ENCODE measurements at places on chromosomes 2 and 18.

DNA sequence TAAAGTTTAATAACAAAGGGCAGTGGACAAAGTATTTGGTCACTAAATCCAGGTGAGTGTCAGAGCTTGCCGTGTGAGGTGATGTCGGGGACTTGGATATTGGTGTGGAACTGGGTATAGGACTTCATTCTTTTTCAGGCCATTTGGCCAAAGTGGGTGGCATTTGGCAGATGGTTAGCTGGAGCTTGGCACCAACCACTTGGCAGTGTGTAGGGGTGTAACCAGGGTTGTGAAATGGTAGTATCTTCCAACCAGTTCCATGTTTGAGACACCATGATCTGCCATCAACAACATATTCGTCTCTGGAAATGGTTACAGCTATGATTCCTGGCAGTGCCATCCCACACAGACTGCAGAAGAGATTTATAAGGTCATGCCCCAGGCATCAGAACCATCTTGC lies 113.9 kb downstream of the CCDC85A start:
- DNase-seq = peak; percentile 79

GRCh38 chr2:107721178-107721577 lies 105.5 kb upstream of the RGPD4 start:
- no peak for DNase-seq

GRCh38 chr2:196315388-196316049 lies 144.1 kb upstream of the STK17B start:
- no peak for DNase-seq

GRCh38 chr2:116141891-116142474 lies 1672.5 kb upstream of the DDX18 start:
- DNase-seq = no peak

DNA sequence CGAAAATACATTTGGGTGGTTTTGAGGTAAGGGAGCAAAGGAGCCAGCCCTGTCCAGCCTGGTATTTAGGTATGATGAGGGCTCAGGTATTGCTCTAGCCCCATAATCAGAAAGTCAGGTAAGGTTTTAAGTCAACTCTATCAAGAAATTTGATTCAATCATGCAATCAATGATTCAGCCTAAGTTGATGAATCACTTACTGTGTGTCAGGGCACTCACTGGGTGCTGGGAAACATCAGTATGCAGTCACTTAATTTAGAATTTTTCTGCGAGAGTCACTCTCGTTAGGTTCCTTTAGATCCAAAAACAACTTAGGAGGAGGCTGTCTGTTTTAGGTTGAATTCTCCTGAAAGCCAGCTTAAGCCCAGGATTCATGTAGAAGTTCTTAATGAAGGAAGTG lies 17.7 kb upstream of the SERPINB2 start:
- DNase-seq = no peak

DNA sequence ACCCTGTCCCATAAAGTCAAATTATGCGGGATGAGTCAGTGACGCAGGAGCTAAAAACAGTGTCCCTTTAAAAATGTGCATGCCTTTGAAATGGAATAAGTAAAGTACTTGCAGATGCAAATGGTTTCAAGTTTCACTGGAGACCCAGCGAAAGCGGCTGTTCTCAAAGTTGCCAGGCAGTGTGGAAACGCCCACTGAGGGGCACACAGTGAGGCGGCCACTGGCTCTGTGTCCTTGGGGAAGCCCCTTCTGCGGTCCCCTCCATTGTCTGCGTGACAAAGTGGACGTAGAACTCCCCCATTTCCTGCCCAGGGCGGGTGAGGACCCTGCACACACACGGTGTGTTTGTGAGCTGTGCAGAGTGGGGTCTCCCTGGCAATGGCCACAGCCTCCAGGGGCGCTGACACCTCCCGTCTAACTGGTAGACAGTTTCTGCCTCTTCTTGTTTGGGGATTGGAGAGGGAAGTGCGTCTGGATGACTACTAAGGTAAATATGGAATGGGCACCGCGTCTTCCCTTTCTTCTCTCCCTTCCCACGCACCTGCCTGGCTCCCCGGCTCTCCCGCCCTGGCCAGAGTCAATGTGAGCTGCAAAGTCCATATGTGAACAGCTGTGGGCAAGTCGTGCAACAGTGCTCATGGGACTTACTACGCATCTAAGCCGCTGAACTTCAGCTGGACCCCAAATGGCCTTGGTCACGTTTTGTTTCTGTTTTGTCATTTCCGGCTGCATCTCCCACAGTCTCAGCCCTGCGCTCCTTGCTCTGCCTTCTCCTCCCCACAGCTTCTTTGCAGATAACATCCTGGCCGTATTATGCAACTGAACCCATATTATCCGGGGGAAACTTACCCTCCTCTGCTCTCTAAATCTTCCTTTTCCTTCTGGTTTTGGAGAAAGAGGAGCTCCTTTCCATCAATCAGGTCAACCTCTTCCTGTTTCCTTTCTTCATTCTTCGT lies 33.7 kb upstream of the ZNF516 start:
- DNase-seq = no peak

- DNase-seq = no peak
These were observed 94.8 kb upstream of the SPATS2L start for GRCh38 chr2:200211643-200212042.

GRCh38 chr2:23502096-23502495 lies 117.1 kb downstream of the KLHL29 start:
- no peak for DNase-seq

- no peak for DNase-seq
These were observed 21.0 kb downstream of the PNPT1 start for GRCh38 chr2:55672630-55673029.

DNA sequence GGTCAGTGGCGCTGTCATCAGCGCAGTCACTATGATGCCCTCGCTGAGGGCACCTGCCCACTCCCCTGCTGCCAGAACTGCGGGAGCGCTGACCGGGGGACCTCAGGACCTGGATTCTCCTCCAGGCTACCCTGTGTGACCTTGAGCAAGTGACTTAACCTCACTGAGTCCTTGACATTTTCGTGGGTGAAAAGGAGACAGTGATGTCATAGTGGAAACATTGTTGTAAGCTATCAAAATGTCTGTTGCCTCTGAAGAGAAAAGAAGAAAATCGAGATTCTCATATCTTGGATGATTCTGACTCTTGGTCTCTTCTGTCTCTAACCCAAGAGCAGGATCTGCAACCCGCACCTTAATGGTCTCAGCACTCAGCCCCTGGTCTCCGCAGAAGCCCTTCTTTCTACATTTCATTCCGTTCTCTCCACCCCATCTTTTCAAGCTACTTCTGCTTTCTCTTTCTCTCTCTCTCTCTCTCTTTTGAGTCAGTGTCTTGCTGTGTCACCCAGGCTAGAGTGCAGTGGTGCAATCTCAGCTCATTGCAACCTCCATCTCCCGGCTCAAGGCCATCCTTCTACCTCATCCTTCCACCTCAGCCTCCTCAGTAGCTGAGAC lies 978 bp upstream of the TUBA4A start:
- no peak for DNase-seq

- DNase-seq = no peak
These were observed 376.3 kb upstream of the UBE2E3 start for GRCh38 chr2:180604077-180604476.

- DNase-seq = no peak
These were observed 11.2 kb downstream of the NCK2 start for GRCh38 chr2:105755895-105756294.

DNA sequence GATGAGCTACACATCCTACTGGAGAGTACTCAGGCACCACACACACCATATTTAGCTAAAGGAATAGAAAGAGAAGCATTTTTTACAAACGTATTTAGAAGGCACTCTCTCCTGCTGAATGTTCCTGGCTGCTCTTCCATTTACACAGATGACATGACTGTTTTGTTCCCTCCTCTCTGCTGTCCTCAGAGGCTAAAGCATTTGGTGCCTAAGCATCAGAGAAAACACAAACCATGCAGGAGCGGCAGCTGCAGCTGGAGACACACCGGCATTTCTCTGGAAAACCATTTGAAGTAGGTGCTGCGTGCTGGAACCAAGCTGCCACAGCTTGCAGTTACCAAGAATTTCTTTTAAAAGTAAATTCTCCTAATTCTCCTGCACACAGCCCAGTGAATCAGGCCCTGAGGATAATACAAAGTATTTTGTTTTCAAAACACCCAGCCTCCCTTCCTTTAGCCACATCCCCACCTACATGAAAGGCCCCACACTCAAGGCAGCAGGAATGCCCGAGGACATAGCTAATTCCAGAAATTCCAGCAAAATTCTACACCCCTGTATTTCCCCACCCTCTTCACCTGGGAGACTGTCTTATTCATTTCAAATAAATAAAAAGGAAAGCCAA lies 488.9 kb upstream of the SOX11 start:
- DNase-seq = no peak

DNA sequence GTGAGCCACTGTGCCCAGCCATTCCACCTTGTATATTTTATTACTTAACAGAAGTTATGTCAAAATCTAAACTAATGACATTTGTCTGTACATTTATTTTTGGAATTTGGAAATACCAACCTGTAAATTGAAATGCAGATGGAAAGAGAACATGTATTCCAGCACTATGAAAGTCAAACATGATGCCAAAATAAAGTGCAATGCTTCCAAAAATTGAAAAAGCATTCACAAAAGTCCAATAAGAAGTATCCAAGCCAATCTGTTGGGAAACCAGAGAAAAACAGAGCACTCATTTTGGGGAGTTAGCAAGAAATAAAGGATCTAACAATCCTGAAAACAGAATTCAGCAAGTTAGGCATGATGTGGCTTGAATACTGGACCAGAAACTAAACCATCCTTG lies 30.3 kb upstream of the NARS1 start:
- no peak for DNase-seq

DNA sequence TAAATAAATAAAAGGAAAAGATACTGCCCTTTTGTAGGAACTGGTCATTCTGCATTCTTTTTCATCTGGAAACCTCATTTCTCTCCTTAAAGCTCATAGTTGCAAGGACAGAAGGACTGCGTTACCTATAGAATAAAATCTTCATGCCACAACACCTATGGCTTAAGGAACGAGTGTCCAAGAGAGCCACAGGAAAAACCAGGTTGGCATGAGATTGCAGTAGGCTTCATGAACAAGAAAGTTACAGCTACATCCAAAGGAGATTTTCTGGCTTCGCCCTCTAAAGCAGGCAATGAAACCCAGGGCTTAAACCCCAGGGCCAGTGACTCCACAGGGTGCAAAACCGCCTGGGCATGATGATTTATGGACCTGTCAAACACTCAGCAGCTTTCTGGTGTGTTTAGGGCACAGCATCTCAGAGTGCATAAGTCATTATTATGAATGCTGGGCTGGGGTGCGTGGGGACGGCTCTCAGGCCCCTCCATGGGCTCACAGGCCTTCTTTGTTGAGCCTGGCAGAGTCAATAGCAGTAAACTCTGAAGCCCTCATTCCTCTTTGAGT lies 30.7 kb upstream of the PIEZO2 start:
- no peak for DNase-seq

GRCh38 chr2:135279209-135279608 lies 227.1 kb downstream of the RAB3GAP1 start:
- DNase-seq = no peak

GRCh38 chr2:58633613-58634365 lies 392.7 kb upstream of the FANCL start:
- DNase-seq = no peak

DNA sequence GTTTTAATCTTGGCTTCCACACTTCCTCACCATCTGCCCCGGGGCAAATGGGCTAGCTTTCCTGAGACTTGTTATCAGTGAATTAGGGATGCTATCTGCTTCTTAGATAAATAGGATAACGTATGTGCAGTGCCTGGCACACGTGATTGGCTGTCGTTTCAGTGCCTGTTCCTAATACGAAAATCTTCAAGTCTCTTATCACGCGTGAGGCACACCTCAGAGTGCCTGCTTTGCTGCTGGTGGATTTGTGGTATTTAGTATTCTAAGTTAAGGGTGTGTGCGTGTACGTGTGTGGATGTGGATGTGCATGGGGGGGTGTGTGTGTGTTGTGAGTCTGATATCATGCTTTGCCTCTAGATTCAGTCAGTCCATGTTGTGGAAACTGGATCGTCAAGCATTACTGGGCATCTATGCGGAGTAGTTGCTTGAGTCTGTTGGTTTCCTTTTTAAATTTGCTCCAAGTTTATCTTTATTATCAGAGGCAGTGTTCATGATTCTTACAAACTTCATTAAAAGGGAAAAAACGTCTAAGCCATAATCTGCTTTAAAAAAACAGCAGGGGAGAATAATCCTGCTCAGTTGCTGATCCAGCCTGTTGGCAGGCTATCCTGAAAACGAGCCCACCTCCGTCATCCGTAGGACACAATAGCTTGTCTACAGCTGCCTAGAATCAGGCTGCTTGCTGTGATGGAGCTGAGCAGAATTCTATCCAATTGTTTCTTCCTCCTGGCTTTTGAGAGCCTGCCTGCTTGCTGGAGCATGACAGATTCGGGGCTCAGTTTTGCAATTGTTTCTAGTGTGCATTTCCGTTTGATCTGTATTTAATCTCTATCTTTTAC lies 6.6 kb downstream of the SH3RF3 start:
- no peak for DNase-seq

- no peak for DNase-seq
These were observed 24.8 kb downstream of the LDLRAD4 start for GRCh38 chr18:13243363-13243762.

- no peak for DNase-seq
These were observed 352.2 kb downstream of the EN1 start for GRCh38 chr2:118495290-118495689.

DNA sequence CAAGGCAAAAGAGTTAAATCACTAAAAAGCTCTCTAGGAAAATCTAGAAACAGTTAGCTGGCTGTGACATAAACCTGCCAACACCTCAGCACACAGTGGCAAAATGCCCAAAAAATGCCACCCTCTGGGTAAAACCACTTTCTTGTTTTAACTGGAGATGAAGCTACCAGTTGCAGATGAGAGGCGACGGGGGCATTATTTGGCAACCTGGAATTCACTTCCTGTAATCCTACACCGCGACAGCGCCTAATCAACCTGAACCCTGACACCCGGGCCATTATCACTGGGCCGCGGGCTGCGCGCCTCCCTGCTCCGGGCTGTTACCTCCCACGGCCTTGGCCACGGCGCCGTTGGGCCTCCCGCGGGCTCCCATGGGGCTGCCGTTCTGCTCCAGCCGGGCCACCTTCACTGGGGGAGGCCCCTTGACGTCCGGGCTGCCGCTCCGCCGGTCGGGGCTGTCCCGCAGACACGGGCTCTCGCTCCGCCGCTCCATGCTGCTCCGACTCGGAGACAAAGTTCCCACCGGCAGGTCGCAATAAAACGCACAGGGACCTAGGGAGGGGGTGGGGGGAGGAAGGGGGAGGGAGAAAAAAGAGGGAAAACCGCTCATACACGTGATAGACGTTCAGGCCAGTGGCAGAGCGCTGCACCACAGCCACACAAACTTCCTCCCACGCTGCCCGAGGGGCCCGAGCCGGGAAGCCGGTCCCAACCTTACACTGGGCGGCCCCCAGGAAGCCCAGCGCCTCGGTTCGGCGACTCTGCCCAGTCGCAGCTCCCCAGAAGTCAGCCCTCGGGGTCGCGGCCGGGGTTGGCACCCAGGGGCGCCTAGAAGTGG lies 2.0 kb downstream of the SATB2 start:
- peak; percentile 30 for DNase-seq

DNA sequence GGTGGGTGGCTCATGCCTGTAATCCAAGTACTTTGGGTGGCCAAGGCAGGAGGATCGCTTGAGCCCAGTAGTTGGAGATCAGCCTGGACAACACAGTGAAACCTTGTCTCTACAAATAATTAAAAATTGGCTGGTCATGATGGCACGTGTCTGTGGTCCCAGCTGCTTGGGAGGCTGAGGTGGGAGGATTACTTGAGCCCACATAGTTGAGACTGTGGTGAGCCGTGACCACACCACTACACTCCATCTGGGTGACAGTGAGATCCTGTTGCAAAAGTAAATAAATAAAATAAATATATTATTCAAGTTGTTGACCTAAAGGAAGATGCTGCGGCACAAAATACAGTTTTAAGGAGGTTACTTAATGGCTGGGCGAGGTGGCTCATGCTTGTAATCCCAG lies 72.7 kb downstream of the LAMA3 start:
- DNase-seq = no peak

Data from NCI-H446 (cell line).